ENCODE measurements at places on chromosomes 11 and 22.

DNA sequence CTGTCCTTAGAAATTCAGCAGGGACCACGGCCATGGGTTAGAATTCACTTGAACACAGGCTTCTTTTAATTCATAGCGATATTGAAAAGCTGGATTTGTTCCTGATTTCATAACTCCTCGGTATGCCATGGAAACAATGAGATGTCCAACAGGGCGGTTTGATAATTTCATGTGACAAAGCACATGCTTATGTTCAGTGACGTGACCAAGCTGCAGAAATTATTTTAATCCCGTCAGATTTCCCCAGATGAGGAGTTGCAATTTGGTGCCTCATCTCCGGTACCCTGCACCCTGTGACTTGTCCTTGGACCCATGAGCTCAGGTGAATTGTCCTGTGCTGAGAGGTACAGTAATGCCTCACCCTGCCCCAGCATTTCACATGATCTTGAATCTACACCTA is 81.7 kb downstream of the C11orf91 start:
- DNase-seq, result no peak

GRCh38 chr22:30247974-30248373 is 1.4 kb upstream of the LIF start:
- DNase-seq, result no peak

DNA sequence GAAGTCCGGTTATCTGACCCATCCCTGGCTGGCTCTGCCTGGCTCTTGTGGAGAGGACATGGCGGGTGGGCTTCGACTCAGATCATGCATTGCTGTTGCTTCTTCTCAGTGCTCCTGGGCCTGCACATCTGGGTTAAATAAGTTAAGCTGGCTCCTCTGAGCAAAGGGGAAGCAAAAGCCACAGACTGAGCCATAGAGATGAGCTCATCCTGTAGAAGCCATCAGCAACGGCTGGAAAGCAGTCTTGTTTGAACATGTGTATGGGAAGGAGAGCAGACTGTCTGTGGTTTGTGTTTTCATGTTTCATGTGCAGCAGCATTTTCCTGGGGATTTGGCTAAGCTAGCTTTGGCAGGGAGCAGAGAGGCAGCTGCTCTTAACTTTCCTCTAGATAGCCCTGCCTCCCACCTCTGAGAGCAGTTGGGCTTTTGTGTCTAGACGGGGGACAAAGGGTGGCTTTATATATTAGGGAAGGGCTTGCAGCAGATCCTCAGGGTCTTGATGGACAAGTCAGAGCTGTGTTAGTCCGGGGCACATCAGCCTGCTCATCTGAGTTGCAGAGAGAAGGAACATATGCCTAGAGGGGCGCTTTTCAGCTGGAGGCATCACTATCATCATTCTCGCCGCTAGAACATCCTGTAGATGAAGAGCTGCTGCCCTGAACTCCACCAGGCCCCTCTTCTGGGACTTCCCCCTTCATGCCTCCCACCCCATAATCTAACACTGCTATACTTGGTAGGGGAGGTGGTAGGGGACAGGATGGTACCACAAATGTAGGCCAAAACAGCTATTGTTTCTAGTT is 14.9 kb downstream of the DCPS start:
- DNase-seq, result no peak

GRCh38 chr11:87769661-87770060 is 405.6 kb downstream of the RAB38 start:
- no peak for DNase-seq

DNA sequence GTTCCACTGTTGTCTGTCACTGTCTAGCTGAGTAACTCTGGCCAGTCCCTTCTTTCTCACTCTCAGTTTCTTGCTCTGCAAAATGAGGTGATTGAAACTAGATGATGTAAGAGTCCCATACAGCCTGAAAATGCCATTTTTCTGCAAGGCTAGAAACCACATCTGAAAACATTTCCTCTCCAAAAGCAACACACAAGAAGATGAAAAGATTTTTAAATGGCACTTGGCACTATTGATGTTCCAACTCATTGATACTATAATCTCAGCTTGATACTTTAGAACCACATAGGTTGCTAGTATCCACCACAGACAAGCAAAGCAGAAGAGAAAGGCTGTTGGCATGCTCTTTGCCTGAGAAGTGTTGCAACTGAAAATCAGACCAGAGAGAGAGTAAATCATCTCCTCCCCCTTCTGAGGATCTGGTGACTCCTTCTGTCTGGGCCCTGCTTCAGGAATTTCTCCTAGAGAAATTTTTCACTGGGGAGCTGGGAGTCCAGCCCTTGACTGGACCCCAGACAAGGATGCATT is 1217.9 kb downstream of the LRRC4C start:
- no peak for DNase-seq

DNA sequence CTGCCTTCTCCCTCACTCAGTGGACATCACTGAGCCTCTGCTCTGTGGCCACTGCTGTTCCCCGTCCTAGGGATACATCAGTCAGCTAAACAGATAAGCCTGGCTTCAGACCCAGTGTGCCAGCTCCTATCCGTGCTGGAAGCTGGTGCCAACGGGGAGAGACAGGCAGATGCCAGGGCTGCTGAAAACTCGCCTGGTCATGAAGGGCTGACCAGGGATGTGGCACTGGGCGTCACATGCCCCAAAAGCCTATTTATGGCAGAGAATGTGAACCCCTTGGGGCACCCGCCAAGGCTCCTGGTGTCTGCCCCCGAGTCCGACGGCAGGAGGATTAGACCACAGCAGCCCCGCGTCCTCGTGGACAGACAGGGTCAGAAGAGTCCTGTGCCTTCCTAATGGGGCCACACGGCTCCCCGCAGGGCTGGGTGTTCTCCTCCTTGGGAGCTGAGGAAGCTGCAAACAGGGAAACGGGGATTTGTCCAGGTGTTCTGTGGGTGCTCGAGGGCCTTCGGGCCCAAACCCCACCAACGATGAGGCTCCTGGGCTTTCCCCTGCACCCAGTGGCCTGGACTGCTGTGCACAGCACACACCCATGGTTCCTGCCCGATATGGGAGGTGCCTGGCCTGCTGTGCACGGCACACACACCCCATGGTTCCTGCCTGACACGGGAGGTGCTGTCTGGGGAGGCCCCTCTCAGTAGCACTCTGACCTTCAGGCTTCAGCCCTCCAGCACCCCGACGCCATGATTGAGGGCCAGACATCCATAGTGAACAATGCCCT is 19.9 kb downstream of the ANO1 start:
- no peak for DNase-seq

DNA sequence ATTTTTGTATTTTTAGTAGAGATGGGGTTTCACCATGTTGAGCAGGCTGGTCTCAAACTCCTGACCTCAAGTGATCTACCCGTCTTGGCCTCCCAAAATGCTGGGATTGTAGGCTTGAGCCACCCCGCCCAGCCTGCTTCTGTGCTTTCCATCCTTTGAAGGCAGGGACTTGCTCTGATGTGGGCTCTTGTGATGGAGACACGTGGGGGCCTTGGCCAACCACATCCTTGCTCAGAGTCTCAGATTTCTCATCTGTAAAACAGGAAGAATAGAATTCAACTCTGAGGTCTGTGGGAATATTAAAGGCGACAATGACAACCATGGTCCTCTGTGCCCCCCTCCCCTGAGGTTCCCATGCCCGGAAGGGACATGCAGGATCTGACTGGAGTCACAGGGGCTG is 3.8 kb upstream of the GGA1 start:
- DNase-seq, result no peak

- DNase-seq, result no peak
Observed at GRCh38 chr11:58905011-58905720, 34.1 kb upstream of the GLYATL1 start.

GRCh38 chr11:36212564-36213392 is 76.4 kb downstream of the COMMD9 start:
- DNase-seq, result no peak

- DNase-seq, result no peak
Observed at GRCh38 chr11:28524098-28524497, 415.9 kb downstream of the METTL15 start.

DNA sequence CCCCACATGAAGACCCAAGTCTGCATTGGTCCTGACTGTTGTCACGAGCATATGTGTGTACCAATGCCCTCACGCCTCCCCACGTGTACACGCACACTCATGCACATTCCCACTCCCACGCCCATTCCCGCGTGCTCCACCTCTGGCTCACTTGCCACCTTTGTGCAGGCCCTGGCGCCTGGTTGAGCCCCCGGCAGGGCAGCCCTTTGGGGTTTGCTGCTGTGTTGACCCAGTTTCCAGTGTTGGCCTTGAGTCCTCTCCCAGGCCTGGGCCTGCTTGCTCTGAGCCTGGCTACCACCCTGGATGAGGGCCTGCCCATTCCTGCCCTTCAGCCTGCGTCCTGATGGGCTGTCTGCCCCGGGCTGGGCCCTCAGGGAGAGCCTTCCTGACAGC is 18.2 kb downstream of the PVALB start:
- DNase-seq, result no peak

DNA sequence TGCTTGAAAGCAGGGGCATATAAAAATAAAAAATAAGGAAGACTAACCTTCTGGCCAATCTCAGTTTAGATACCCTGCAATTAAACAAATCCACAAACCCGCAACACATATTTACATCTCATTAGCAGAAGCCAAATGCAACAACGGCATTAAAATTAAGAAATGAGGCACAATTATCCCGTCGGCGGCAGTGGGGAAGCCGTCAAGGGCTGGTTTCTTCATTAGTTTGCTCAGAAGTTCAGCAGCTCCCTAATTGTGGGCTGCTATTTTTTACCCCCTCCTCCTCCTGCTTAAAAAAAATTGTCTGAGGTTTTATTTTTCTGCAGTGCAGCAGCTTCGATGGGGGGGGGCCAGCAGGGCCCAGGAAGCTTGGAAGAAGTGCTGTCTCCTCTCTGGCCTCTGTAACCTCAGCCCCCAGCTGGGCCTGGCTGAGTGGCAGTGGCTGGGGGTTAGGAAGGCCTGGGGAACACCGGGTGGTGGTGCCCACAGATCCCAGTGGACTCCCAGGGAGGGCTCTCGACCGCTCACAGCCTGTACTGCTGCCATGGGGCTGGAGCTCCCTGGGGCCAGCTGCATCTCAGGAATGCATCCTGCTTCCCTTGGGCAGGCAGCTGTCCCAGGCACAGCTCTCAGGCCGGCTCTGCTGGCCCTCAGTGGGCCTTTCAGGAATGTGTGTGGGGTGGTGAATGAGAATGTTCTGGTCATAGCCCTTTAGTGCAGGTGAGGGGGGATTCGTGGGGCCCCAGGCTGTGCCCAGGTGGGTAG is 148.7 kb upstream of the B3GAT1 start:
- no peak for DNase-seq

DNA sequence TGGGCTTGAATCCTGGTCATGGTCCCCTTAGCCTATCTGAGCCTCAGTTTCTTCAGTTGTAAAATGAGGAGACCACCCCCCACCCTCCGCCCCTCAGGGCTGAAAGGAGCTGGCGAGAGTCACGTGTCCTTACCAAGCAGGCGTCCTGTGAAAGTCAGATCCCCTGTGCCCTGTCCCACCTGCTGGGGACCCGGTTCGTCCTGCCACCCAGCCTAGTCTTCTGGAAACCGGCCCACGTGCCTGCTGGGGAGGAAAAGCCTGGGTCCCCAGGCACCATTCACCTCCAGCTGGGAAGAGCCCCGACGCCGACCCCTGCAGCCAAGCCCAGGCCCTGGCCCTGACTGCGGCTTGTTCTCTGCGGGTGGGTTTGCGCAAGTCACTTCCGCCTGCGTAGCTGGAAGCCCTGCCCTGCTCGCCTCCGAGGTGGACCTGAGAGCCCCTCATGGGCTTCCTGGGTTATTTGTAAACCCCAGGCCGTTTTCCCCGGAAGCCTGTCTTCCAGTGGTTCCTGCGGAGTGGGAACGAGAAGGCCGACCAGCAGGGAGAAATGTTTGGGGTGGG is 679 bp upstream of the SSH3 start:
- no peak for DNase-seq

GRCh38 chr11:11995601-11996000 is 12.8 kb downstream of the DKK3 start:
- no peak for DNase-seq

GRCh38 chr22:39348909-39349505 is 784 bp upstream of the SYNGR1 start:
- no peak for DNase-seq

- no peak for DNase-seq
Observed at GRCh38 chr11:38814670-38815069, 2216.6 kb upstream of the RAG2 start.

- DNase-seq, result no peak
Observed at GRCh38 chr11:110522471-110522870, 92.7 kb downstream of the FDX1 start.

DNA sequence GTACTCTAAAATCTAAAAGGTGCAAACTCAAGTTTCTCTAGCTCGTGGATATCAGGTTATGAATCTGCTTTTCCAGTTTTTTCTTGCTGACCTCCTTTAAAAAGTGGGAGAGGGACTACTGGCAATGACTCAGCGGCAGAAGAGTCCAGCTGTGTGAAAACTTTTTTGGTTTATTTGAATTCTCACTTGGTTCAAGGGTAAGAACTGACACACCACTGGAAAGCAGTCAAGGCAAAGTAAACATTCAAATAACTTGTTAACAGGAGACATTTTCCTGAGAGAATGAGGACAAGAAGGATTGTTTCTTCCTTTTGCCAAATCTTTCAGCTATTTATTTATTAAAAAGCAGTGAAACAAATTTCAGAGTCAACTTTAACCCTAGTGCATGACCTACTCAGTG is 36.1 kb downstream of the CDON start:
- DNase-seq, result no peak

GRCh38 chr11:95228081-95228749 is 2.8 kb downstream of the SESN3 start:
- no peak for DNase-seq

DNA sequence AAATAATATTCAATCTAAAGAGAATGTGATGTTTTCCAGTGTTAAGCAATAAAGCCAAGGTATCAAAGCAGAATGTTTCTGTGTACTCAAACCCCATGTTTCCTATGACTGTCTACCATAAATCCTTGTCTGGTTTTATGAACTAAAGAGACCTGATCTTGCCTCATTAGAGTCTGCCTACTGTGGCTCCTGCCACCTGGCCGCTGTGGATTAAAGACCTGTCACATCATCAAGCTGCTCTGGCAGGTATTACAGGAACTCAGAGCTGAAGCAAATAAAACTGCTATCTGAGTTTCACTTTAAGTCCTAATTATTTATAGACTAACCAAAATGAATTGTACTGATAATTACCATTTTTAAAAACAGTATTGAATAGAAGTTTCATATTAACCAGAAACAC is 207.8 kb upstream of the CCDC90B start:
- DNase-seq, result no peak

DNA sequence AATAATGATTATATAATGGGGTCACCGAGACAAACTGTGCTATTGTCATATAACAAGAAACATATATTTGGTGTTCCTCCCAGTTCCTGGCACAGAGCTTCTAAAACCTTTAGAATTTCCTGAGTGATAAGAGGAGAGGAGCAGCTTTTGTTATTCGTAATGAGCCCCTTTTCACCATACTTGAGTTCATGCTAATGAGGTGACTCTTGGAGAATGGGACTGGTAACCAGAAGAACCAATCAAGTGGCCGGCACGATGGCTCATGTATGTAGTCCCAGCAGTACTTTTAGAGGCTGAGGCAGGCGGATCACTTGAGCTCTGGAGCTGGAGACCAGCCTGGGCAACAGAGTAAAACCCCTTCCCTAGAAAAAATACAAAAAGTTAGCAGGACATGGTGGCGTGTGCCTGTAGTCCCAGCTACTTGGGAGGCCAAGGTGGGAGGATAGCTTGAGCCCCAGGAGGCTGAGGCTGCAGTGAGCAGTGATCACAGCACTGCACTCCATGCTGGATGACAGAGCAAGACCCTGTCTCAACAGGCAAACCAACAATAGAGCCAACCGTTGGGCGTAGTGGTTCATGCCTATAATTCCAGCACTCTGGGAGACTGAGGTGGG is 62.7 kb upstream of the FTH1 start:
- no peak for DNase-seq
